ENCODE measurements at places on chromosomes 1 and 21.

DNA sequence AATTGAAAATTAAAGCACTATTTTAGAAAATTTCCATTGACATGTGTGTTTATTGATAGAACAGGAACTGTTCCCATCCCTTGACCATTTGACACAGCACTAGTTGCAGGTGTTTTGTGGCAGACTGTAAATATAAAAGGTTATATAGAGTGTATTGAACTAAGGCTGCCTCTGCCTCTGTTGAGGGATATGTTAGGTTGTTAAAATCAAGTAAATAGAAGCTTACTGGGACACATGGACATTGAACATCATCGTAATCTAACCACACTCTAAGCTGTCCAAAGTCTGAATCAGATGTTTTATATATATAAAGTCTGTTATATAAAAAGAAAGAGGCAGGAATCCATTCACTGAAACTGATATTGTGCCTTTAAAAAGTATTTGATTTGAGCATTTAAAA is 308.1 kb upstream of the PKN2 start:
- no peak for DNase-seq

DNA sequence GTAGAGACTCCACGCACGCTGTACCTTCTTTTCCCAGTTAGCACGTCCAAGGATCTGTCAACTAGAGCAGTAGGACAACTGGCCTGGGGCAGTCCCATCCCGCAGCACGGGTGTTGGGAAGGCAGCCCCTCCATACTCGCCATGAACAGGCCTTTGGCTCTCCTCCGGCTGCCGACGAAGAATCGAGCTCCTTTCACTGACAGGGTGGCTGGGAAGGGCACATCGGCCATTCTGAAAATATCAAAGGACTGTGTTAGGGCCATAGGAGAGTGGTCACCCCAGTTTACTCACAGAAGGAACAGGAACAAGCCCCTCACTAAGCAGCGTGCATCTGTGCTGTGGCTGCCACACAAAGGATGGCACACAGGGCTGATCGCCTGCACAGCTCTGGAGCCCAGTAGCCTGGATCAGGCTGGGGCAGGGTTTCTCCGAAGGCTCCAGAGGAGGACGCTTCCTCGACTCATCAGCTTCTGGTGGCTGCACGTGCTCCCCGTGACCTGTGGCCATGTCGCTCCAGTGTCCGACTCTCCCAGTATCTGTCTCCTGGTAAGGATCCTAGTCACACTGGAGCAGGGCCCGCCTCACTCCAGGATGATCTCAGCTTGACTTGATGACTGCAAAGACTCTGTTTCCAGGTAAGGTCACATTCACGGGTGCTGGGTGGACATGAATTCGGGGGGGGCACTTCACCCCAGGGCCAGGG is 8.9 kb downstream of the KRTAP10-1 start:
- no peak for DNase-seq

DNA sequence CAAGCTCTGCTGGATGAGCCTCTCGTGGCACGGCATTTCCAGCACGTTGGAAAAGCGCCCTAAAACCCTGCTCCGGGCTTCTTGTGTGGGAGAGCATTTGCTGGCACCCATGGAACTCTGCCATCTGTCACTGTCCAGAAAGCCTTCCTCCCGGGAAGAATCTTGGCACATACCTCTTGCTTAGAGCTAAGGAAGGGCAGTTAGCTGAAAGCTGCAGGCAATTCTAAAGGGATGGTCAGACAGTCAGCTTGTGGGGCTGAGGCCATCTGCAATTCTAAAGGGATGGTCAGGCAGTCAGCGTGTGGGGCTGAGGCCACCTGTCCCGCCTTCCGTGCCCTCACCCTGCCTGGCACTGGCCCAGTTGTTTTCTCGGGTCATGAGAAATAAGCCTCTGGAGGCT is 139.0 kb upstream of the TMEM51 start:
- no peak for DNase-seq

DNA sequence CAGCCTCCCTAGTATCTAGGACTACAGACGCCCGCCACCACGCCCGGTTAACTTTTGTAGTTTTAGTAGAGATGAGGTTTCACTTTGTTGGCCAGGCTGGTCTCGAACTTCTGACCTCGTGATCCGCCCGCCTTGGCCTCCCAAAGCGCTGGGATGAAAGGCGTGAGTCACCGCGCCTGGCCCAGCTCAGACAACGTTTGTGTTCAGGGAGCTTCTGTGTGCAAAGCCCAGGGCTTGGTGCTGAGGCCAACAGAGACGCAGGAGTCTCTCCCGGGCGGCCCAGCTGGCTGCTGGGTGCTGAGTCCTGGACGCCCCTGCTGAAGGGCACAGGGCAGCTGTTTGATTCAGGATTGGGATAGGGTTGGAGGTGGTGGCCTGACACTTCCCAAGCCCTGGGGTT is 3.0 kb downstream of the PRKCZ start:
- no peak for DNase-seq

GRCh38 chr1:230280054-230280795 is 145.9 kb downstream of the PGBD5 start:
- no peak for DNase-seq

DNA sequence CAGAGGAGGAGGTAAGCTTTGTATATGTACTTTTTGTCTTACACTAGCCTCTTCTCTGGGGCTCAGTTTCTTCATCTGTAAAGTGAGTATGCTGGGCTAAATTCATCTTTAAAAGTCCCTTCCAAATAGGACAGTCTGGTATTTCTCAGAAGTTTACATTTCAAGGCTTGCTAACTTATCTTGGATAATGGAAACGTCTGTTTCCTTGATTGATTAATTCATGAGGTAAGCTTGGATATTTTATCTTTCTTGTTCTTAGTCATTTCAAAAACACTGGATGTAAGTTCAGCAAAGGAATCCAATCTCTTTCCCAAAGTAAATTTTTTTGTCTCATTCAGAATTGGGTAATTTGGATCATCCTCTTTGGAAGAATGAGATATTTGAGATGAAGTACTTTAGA is 111.0 kb downstream of the EDEM3 start:
- DNase-seq, result no peak

All from NCI-H2029 (cell line).